ENCODE measurements at places on chromosomes 1 and 21. TPM values are rescaled to one million over a fixed set of nuclear protein-coding genes. Genes with fewer than 3 reads are reported as not detected.

The SPRR1A gene
- total RNA-seq: not detected

The BTBD8 gene
- 5.7 TPM for total RNA-seq

The ZBTB37 gene
- total RNA-seq: 26.2 TPM

The PSMD4 gene
- 105 TPM for total RNA-seq

The SMG7 gene
- total RNA-seq: 51.7 TPM

The C1orf141 gene
- not detected for total RNA-seq

The BEND5 gene
- 13.3 TPM for total RNA-seq

The OR10J4 gene
- not detected for total RNA-seq

The CELA3B gene
- total RNA-seq: 1.3 TPM

- H3K4me3 ChIP-seq: no peak overlapping the region
- no peaks in the 10 kb centered on the region for H3K36me3 ChIP-seq
- no peaks in the 10 kb centered on the region for H3K4me1 ChIP-seq
- no peak overlapping the region for H3K27ac ChIP-seq
These were observed 250.6 kb downstream of the PLA2G4A start for GRCh38 chr1:187079330-187079729.

DNA sequence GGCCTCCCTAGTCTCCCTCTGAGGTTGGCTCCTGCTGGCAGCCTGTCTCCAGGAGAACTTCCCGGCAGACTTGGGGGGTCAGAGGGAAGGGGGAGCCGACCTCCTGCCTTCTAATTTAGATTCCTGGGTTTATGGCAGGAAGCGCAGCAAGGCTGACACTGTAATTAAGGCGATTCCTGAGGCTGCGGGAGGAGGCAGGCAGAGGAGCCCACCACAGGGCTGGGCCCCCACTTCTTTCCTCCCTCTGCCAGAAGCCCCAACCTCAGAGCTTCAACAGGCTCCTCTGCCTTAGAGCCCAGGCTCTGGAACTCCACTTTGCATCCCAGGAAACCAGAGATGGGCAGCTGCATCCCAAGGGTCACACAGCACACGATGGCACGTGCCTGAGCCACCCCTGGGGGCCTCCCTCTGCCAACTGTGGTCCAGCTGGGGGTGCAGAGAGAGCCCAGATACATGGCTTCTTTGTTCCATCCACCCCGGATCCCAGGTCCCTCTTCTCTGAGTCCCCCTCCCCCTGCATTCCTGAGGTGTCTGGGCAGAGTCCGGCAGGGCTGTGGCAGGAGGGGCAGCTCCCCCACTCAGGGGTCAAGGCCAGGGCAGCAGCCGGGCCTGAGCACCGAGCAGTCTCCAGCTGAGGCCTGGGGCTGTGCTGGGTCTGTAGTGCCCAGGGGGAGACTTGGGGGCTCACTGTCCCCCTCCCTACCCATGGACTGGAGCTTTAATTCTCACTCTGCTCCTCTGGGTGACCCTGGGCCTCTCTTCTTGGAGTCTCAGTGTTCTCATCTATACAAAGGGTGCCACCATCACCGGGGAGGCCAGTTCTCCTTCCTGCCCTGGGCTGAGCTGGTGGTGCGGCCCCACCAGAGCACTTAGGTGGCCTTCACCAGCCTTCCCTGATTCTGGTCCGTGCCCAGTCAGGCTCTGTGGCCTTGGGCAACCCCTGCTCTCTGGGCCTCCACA, 39.4 kb upstream of the FAM131C start:
- H3K4me1 ChIP-seq: peaks cover 10% of the 10 kb centered on the region
- no peaks in the 10 kb centered on the region for H3K36me3 ChIP-seq
- no peak overlapping the region for H3K4me3 ChIP-seq
- H3K27me3 ChIP-seq: no peaks in the 10 kb centered on the region

GRCh38 chr1:197986817-197987216, 69.6 kb downstream of the LHX9 start:
- no peaks in the 10 kb centered on the region for H3K4me1 ChIP-seq
- H3K4me3 ChIP-seq: no peak overlapping the region
- no peaks in the 10 kb centered on the region for H3K27me3 ChIP-seq
- no peaks in the 10 kb centered on the region for H3K36me3 ChIP-seq

- H3K27me3 ChIP-seq: no peaks in the 10 kb centered on the region
- no peak for DNase-seq
- H3K36me3 ChIP-seq: no peaks in the 10 kb centered on the region
- no peak overlapping the region for H3K27ac ChIP-seq
- no peak overlapping the region for H3K4me3 ChIP-seq
These were observed 88.1 kb downstream of the GPATCH2 start for GRCh38 chr1:217542837-217543236.

DNA sequence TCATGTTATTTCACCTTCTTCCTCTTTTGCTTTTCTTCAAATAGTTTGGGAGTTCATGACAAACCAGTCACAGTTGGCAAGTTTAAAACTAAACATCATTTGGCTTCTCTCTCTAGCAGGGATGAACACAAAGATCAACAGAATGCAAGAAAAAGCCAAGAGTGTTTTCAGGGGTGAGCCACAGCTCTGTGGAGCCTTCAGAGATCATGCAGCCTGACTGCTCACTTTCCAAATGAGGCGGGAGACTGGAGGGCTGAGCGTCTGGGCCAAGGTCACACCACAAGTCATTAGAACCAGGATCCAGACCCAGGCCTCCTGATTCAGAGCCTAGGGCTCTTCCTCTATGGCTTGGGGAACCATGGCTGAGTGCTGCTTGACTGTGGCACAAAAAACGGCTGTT, 2.7 kb downstream of the DPT start:
- no peak for DNase-seq
- no peaks in the 10 kb centered on the region for H3K36me3 ChIP-seq
- no peak overlapping the region for H3K4me3 ChIP-seq
- no peak overlapping the region for H3K27ac ChIP-seq
- H3K4me1 ChIP-seq: no peaks in the 10 kb centered on the region
- H3K27me3 ChIP-seq: no peaks in the 10 kb centered on the region

DNA sequence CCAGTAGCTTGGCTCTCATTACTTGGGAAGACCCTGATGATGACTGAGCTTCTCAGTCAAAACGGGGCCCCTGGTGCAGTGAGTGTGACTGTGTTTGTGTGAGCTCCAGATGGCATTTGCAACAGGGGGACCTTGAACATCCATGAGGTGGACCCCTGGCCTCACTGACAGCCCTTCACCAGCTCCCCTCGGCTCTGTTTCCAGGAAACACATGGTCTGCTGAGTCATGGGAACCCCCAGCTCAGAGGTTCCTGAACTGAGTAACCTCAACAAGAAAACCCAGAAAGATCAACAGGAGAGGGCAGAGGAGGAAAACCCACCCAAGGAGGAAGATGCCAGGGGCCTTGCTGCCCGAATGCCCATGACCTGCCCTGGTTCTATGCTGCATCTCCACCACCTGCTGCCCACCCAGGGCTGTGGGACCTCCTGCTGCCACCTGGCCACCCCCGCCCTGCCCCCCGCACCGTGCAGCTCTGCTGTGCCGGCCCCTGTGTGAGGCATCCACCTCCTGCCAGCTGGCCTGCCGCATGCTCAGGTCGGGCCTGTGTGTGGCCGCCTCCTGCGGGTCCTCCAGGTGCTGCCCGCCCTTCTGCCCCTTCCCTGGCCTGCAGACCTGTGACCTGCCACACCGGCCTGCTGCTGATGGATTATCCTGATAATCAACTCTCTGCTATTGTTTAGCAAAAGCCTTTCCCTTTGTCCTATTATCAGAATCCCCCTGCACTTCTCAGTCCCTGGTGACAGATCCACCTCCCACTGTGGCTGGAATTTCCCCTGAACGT, 4.2 kb upstream of the KRTAP12-1 start:
- H3K27me3 ChIP-seq: peaks cover 20% of the 10 kb centered on the region
- no peaks in the 10 kb centered on the region for H3K4me1 ChIP-seq
- no peak for DNase-seq
- H3K36me3 ChIP-seq: no peaks in the 10 kb centered on the region
- H3K4me3 ChIP-seq: no peak overlapping the region

DNA sequence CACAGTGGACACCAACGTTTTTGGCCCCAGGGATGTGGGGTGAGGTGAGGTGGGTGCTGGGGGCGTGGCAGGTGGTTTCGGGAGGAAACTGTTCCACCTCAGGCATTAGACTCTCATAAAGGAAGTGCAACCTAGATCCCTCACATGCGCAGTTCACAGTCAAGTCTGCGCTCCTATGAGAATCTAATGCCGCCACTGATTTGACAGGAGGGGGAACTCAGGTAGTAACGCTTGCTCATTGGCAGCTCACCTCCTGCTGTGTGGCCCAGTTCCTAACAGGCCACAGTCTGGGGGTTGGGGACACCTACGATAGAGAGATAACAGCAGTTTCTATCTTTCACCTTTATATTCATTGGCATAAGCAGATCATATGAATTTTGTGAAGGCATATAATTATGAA, 347.1 kb downstream of the VAV3 start:
- no peak overlapping the region for H3K27ac ChIP-seq
- peaks cover 84% of the 10 kb centered on the region for H3K36me3 ChIP-seq
- no peak overlapping the region for H3K4me3 ChIP-seq
- no peak for DNase-seq
- H3K27me3 ChIP-seq: no peaks in the 10 kb centered on the region

- H3K4me3 ChIP-seq: no peak overlapping the region
- no peak for DNase-seq
- H3K4me1 ChIP-seq: peaks cover 8% of the 10 kb centered on the region
- no peak overlapping the region for H3K27ac ChIP-seq
- peaks cover 5% of the 10 kb centered on the region for H3K36me3 ChIP-seq
These were observed 20.5 kb downstream of the MX1 start for GRCh38 chr21:41446586-41446985.

DNA sequence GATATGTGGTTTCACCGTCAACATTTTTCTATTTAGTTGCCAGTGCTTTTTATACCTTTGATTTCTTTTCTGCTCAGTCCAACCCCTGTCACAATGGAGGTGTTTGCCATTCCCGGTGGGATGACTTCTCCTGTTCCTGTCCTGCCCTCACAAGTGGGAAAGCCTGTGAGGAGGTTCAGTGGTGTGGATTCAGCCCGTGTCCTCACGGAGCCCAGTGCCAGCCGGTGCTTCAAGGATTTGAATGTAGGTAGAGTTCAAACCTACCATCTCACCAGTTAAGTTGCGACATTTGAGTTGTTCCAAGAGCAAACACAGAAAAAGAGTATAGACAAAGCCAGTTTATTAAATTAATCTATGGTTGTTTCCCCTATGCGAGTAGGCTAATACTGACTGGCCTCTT, 161.3 kb downstream of the CRB1 start:
- H3K27me3 ChIP-seq: no peaks in the 10 kb centered on the region
- no peak overlapping the region for H3K4me3 ChIP-seq
- no peaks in the 10 kb centered on the region for H3K36me3 ChIP-seq
- no peak overlapping the region for H3K27ac ChIP-seq

DNA sequence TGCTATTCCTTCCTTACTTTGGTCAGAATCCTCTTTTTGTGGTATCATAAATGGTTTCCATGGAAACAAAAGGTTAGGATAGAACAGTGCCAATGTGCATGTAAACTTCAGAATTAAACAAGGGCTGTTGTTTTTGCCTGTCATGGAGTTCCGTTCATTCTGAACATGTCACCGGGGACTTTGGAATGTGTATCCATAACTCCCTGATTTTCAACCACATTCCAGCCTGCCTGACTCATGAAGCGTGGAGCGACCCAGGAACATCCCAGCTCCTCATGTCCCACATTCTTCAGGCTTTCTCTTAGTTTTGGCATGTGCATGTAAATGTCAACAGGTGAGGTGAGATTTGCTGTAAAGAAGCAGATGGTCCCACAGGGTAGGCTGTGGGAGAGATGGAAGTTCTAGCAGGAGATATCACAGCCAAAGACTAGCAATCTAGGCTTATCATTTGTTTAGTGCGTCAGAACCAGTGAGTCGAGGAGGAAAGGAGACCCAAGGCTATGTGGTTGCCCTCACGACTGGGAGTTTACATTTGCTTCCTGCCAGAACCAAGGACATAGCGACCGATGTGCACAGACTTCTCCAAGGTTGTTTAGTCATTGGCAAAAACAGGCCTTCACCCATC, 23.0 kb upstream of the DNAJC11 start:
- peak overlapping the region; percentile 20 for H3K27ac ChIP-seq
- no peaks in the 10 kb centered on the region for H3K36me3 ChIP-seq
- DNase-seq: peak; percentile 21
- peaks cover 8% of the 10 kb centered on the region for H3K4me1 ChIP-seq
- H3K27me3 ChIP-seq: no peaks in the 10 kb centered on the region

DNA sequence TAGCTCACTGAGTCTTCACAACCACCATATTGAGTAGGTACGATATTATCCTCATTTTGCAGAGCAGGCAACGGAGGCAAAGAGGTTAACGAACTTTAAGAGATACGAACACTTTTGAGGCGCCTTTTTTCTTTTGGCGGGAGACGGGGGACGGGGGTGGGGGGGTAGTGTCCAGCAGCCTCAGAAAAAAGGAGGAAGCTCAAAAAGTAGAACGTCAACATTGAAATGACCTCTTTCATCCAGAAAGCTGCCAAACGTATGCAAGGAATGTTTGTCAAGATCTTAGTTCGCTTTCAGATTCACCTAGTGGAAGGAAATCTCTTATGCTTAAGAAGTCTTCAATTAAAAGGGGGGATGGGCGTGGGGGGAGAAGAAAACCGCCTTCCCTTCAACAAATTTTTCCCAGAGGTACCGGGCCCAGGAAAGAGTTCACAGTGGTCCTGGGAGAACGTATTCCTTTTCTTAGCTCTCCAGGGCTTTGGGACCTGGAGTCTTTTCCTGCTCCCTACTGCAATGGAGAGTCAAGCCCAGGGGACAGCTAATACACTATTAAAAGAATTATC, 1.1 kb upstream of the PCAT6 start:
- H3K4me1 ChIP-seq: peaks cover 5% of the 10 kb centered on the region
- no peak for DNase-seq
- no peaks in the 10 kb centered on the region for H3K36me3 ChIP-seq
- H3K27ac ChIP-seq: peak overlapping the region; percentile 86
- peak overlapping the region; percentile 78 for H3K4me3 ChIP-seq

- H3K4me3 ChIP-seq: no peak overlapping the region
- no peaks in the 10 kb centered on the region for H3K27me3 ChIP-seq
- H3K27ac ChIP-seq: no peak overlapping the region
- no peaks in the 10 kb centered on the region for H3K36me3 ChIP-seq
- no peak for DNase-seq
- no peaks in the 10 kb centered on the region for H3K4me1 ChIP-seq
These were observed 28.2 kb upstream of the HRNR start for GRCh38 chr1:152252157-152252556.

DNA sequence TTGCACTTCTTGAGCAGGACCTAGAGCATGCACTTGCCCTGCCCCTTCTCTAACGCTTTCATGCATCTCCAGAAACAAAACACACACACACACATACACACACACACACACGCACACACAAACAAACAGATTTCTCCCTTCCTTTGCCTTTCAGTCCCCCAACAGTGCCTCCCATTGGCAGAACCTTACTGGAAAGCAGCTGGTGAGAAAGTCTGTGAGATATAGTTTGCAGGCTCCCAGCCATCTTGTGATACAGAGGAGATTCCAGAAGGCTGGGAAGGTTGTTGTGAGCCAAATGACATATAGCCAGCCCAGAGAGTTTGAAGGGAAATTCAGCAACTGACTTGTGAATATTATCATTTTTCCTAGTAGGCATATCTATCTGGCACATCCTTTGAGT, 35.9 kb upstream of the ZRANB2 start:
- no peaks in the 10 kb centered on the region for H3K27me3 ChIP-seq
- no peak overlapping the region for H3K27ac ChIP-seq
- DNase-seq: no peak
- no peak overlapping the region for H3K4me3 ChIP-seq
- no peaks in the 10 kb centered on the region for H3K36me3 ChIP-seq

- H3K27me3 ChIP-seq: no peaks in the 10 kb centered on the region
- no peak for DNase-seq
- no peaks in the 10 kb centered on the region for H3K36me3 ChIP-seq
- H3K4me1 ChIP-seq: no peaks in the 10 kb centered on the region
- no peak overlapping the region for H3K27ac ChIP-seq
These were observed 48.2 kb downstream of the NTPCR start for GRCh38 chr1:232998646-232999045.

Data from spleen (tissue), 13 donors.